ENCODE measurements at places on chromosomes 2 and 18. TPM values are rescaled to one million over a fixed set of nuclear protein-coding genes. Genes with fewer than 3 reads are reported as not detected.

FN1 gene
- not detected for total RNA-seq

ZSCAN30 gene
- 6.2 TPM for total RNA-seq

CDH20 gene
- total RNA-seq: 0.30 TPM

CCBE1 gene
- total RNA-seq: not detected

ANKRD23 gene
- total RNA-seq: 5.7 TPM

DUSP19 gene
- total RNA-seq: 0.24 TPM

FSHR gene
- not detected for total RNA-seq

NDC80 gene
- total RNA-seq: 7.1 TPM

POTEI gene
- not detected for total RNA-seq

NEDD4L gene
- 10.0 TPM for total RNA-seq

IL36RN gene
- not detected for total RNA-seq

CARF gene
- total RNA-seq: 6.3 TPM

CTAGE1 gene
- total RNA-seq: not detected

PFN4 gene
- total RNA-seq: not detected

PCARE gene
- not detected for total RNA-seq

EHD3 gene
- total RNA-seq: 0.81 TPM

LYPD1 gene
- total RNA-seq: not detected

PROC gene
- 0.33 TPM for total RNA-seq

IL1F10 gene
- total RNA-seq: not detected

DYNAP gene
- total RNA-seq: not detected

SERPINB13 gene
- total RNA-seq: not detected

LCT gene
- not detected for total RNA-seq

CERKL gene
- total RNA-seq: not detected

FSIP2 gene
- total RNA-seq: 0.69 TPM

AQP12A gene
- not detected for total RNA-seq

KDM3A gene
- 227 TPM for total RNA-seq

SCRN3 gene
- 5.9 TPM for total RNA-seq

APOB gene
- not detected for total RNA-seq

IL1A gene
- total RNA-seq: not detected

LBX2 gene
- total RNA-seq: not detected

SPTBN1 gene
- 268 TPM for total RNA-seq

NETO1 gene
- total RNA-seq: not detected

SERPINB11 gene
- total RNA-seq: not detected

MALL gene
- not detected for total RNA-seq

MRPL33 gene
- total RNA-seq: 39.0 TPM

RGPD4 gene
- 0.30 TPM for total RNA-seq

SNRPD1 gene
- total RNA-seq: 34.5 TPM

REG3G gene
- total RNA-seq: not detected

HOXD1 gene
- not detected for total RNA-seq

TNFRSF11A gene
- total RNA-seq: 0.03 TPM

FKBP1B gene
- total RNA-seq: not detected

FBXO36 gene
- 1.0 TPM for total RNA-seq

STAT1 gene
- total RNA-seq: 66.7 TPM

STAT4 gene
- total RNA-seq: 136 TPM

PLCD4 gene
- total RNA-seq: 0.67 TPM

IGFBP5 gene
- total RNA-seq: not detected

DSC3 gene
- total RNA-seq: not detected

TACR1 gene
- total RNA-seq: 0.08 TPM

DQX1 gene
- 0.17 TPM for total RNA-seq

G6PC2 gene
- total RNA-seq: not detected

PRKCE gene
- 26.7 TPM for total RNA-seq

PRSS56 gene
- total RNA-seq: not detected

RESP18 gene
- total RNA-seq: not detected

STARD6 gene
- not detected for total RNA-seq

MRPL44 gene
- total RNA-seq: 41.9 TPM

AGPS gene
- 19.2 TPM for total RNA-seq

SOCS6 gene
- 1.2 TPM for total RNA-seq

CEBPZ gene
- total RNA-seq: 146 TPM

Data from CD8-positive, alpha-beta T cell (primary cell).